Hematopoietic multipotent progenitor cell treated with erythropoietin and hydrocortisone succinate and interleukin-3 and kit ligand, for 4 days (in vitro differentiated cells): ENCODE measurements at places on chromosomes 1 and 21.

GRCh38 chr1:225428068-225428880 is 436 bp upstream of the LBR start:
- peak; percentile 97 for DNase-seq

- no peak for DNase-seq
Measured at GRCh38 chr1:8540971-8541370, 223.1 kb downstream of the SLC45A1 start.

GRCh38 chr1:41621791-41622190 is 137.3 kb upstream of the EDN2 start:
- DNase-seq, result no peak

DNA sequence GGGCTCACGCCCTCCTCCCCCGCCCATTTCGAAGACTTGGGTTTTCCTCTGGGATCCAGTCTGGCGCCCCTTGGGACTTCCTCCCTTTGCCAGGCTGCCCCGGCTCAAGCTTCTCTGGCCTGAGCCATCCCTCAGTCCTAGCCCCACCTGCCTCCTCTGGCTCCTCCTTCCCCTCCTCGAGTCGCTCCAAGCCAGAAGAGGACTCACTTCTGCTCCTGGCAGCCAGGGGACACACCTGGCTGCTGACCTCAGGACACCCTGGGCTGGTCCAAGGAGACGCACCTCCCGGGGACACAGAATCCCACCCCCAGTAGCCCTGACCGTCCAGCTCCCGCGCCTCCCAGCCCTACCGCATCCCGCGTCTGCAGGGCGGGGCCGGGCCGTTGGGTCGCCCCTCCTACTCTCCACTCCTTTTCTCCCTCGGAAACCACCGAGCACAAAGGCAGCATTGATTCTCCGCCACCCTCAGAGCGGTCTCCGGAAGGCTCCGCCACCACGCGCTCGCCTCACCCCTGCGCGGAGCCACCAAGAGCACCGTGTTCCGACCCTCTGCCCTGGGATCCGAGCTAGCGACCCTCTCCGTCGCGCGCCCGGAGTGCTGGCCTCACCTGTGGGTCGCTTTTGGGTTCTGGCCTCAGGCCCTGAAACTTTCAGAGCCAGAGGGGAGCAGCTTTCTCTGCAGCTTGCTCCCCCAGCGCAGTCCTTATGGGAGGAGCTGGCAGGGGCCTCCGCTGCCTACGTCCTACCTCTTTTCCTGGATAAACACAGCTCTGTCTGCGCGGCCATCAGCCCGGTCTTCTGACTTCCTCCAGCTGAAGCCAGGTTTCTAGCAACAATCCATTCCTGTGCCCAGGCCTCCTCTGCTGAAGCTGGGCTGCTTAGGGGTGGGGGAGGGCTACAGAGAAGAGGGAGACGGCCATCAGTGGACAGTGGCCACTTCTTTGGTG is at the start of gene C2CD4D:
TSS of gene C2CD4D (minus strand) at position 364 of the 947 bp plus-strand sequence. CDS start 831 bp downstream, outside the sequence.
- peak; percentile 51 for DNase-seq

DNA sequence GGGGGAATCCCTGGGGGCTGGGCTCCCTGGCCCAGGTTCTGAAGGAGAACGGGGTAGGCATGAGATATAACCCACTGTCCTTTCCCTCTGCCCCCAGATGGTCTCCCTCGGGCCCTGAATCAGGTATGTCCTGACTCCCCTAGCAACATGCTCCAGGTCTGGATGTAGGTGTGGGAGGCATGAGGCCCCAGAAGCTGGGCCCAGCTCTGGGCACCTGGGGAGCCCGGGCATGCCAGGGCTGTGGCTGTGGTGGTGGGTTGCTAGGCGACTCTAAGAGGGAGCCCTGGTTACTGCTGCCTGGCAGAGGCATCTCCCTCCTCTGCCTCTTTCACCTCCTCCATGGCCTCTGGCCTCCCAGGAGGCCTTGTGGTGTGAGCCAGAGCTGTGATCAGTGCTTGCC is 16.2 kb downstream of the FOXO6 start:
- DNase-seq, result no peak

- no peak for DNase-seq
Measured at GRCh38 chr21:14687268-14687625, 141.1 kb upstream of the SAMSN1 start.

- DNase-seq, result no peak
Measured at GRCh38 chr1:106889059-106889458, 167.4 kb upstream of the PRMT6 start.

GRCh38 chr21:31946231-31946630 is 73.4 kb downstream of the HUNK start:
- DNase-seq, result no peak

GRCh38 chr1:63405021-63405420 is 37.6 kb downstream of the ALG6 start:
- DNase-seq, result no peak

DNA sequence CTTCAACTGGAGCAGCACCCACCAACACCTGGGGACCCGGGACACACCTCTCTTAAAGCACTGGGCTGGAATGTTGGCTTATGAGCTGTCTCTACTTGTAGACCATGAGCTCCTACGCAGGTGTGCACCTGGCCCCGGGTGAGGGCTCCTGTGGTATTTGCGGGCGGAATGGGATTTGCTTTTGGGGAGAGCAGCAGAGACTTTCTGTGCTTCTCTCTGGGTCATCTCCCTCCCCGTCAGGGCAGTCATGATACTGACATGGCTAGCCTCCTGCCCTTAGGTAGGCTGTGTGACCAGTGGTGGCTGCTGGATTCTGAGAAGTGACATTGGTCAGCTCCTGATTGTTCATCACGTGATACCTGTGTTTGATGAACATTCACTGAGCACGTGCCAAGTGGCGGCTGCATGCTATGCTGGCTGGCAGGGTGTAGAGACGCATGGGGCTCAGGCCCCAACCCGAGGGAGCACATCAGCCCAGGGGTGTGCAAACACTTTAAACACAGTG is 9.0 kb upstream of the ZBTB21 start:
- DNase-seq, result no peak

DNA sequence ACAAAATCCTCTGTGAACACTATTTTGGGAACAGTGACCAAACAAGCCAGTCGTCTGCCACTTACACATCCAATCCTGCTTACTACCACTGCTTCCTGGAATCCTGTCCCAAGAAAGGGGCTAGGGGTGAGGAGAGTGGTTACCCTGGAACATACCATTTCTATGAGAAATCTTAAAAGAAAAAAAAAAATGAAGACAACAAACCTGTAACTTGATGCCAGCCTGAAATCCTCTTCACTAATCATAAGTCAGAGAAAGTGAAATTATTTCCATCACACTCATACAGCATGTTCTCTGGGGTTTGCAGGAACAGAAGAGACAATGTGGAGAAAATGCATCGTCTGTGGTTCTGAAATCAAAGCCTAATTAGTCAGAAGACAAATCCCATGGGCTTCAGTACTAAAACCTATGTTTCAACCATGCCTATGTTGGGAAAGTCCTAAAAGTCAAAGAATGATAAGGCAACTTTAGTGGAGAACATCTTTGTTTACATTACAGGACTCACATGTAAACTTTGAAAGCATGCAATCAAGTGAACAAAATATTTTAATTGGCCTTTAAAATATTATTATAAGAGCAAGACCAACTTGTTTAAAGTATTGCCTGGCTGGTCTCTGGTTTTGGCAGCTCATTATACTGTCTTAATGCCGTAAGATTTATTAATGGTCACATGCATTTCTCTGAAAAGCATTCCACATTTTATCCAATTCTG is 220.7 kb downstream of the LTN1 start:
- DNase-seq, result no peak

GRCh38 chr1:203210988-203211387 is 18.5 kb downstream of the CHIT1 start:
- DNase-seq, result no peak

GRCh38 chr1:236685205-236685916 is 938 bp upstream of the ACTN2 start:
- DNase-seq, result peak; percentile 13

- DNase-seq, result no peak
Measured at GRCh38 chr21:39681257-39681656, 63.7 kb upstream of the IGSF5 start.

GRCh38 chr1:41695118-41695745 is 210.7 kb upstream of the EDN2 start:
- peak; percentile 87 for DNase-seq

DNA sequence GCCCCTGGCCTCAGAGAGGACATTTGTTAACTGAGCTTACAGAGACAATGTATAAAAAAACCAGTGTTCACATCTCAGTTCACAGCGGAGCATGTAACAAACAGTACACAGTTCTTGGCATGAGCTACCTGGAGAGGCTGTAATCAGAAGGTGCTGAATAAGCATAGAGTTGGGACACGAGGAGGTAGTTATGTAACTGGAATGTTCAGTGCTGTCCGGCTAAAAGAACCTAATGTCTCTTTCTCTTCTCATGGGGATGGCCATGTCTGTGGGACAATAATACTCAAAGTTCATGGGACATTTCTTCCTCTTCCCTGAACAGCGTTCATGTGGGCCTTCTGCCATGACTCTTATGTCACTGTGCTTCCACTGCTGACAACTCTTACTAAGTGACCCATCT is 17.2 kb upstream of the STX12 start:
- DNase-seq, result no peak

DNA sequence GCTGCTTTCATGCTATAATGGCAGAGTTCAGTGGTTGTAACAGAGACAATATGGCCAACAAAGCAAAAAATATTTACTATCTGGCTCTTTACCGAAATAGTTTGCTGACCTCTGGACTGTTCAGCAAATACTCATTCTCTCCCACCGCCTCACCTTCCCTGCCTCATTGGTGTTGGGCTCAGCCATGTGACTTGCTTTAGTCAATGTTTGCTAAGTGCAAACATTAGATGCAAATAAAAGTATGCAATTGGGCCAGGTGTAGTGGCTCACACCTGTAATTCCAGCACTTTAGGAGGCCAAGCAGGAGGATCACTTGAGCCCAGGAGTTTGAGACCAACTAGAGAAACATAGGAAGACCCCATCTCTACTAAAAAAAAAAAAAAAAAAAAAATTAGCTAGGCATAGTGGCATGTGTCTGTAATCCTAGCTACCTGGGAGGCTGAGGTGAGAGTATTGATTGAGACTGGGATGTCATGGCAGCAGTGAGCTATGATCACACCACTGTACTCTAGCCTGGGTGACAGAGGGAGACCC is 55.1 kb downstream of the RPL5 start:
- no peak for DNase-seq

GRCh38 chr1:42317308-42317707 is 17.7 kb downstream of the FOXJ3 start:
- DNase-seq, result peak; percentile 58

DNA sequence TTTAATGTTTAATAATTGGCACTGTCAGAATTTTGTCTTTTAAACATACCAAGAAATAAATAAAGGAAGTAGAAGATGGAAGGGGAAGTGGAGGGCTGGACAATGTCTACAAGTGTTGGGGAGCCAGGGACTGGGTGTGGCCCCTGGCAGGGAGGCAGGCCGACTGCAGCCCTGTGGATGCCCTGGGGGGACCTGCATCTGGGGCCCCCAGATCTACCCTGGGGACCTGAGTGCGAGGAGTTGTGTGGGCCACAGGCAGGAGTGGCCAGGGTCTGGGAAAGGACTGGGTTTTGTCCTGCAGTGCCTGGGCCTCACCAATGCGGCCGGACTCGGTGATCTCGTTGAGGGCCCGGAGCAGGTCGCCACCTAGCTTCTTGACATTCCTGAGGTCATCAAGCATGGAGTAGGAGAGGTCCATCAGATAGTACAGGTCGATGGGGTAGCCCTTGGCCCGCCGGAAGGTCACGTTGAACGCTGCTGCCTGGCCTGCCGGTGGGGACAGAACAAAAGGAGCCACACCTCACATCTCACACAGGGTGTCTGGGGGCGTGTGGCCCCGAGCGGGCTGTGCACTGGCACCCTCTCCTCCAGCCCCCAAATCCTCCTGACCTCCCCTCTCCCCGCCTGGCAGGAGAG is 17.5 kb downstream of the ITGB2 start:
- DNase-seq, result no peak

GRCh38 chr1:192709544-192709943 is 73.6 kb downstream of the RGS13 start:
- no peak for DNase-seq

- no peak for DNase-seq
Measured at GRCh38 chr1:218916720-218917119, 257.0 kb upstream of the LYPLAL1 start.

GRCh38 chr21:29104239-29104708 is 26.2 kb upstream of the MAP3K7CL start:
- DNase-seq, result no peak

- DNase-seq, result no peak
Measured at GRCh38 chr1:114082304-114082630, 71.4 kb downstream of the SYT6 start.

DNA sequence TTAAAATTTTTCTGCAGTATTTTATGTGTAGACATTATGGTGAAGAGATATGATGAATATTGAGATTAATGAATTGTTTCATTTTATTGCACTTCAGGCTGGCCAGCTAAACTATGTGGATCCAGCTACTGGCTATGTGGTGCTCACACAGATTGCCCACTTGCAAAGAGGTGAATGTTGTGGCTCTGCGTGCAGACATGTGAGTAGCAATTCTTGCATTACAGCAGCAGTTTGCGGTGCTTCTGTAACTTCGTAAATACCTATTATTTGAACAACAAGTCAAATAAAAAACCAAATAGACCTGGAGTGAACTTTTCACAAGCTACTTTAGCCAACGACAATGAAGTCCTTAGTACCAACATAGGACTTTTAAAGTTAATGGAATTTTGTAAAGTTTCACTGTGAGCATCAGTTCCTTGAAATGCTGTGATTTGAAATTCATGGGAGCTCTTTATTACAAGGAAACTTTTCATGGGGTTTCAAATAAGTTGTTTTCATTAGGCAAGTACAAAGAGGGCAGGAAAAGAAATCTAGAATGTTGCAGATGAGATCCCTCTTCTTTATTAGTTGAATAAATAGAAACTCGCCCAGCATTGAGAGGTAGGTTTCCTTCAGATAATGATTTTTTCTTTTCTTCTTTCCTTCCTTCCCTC is 3.4 kb downstream of the C1orf53 start:
- no peak for DNase-seq

GRCh38 chr1:90713741-90714509 is 3.2 kb downstream of the BARHL2 start:
- no peak for DNase-seq

- no peak for DNase-seq
Measured at GRCh38 chr1:19385869-19386591, 73.9 kb downstream of the SLC66A1 start.

DNA sequence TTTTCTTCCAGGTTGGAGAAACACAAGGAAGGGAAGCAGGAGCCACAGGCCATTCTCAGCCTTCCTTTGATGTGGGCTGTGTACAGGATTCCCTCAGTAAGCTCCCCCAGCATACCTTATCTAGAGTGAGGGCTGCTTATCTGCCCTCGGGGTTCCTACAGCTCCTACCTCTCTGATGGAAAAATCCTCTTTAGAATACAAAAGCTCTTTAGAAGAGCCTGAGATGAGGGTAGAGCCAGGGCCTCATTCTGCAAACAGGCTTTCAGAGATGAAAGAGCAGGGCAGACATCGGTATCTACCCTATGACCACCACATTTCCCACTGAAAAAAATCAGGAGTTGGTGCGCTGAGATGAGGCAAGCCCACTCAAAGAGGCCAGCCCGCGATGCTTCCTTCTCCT is 85.1 kb downstream of the PLPP3 start:
- DNase-seq, result no peak

- DNase-seq, result no peak
Measured at GRCh38 chr1:84117868-84118267, 26.2 kb upstream of the PRKACB start.

GRCh38 chr1:188949701-188950100 is 1528.0 kb downstream of the BRINP3 start:
- no peak for DNase-seq

- DNase-seq, result no peak
Measured at GRCh38 chr1:7588457-7588827, 182.7 kb upstream of the VAMP3 start.

- no peak for DNase-seq
Measured at GRCh38 chr1:15469361-15469760, 6.5 kb upstream of the CELA2B start.

GRCh38 chr1:207999972-208000371 is 89.0 kb upstream of the CD34 start:
- no peak for DNase-seq
